Liver (tissue), 10 donors: ENCODE measurements at places on chromosomes 2 and 18.

DNA sequence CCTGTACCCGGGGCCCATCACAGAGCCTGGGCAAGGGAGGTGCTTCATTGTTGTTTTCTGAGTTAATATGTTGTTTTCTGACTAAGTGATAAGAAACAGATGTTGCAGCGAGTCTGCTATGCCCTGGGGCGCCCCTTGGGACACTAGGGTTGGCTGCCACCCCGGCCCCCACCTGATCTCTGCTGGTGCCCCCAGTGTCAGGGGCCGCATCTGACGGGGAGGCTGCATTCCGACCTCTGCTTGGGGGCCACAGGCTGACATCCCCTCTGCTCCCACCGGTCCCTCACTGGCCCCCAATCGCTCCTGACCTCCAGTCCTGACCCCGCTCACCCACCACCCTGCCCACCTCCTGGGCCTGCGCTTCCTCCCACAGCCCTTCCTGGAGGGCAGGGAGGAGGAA is 65.9 kb downstream of the LONRF2 start:
- DNase-seq: no peak

GRCh38 chr2:208266553-208266893 is 468 bp downstream of the PIKFYVE start:
- no peak for DNase-seq

- no peak for DNase-seq
Measured at GRCh38 chr2:117137371-117137770, 677.1 kb upstream of the DDX18 start.

GRCh38 chr2:218743068-218743467 is 32.4 kb downstream of the TTLL4 start:
- DNase-seq: no peak

DNA sequence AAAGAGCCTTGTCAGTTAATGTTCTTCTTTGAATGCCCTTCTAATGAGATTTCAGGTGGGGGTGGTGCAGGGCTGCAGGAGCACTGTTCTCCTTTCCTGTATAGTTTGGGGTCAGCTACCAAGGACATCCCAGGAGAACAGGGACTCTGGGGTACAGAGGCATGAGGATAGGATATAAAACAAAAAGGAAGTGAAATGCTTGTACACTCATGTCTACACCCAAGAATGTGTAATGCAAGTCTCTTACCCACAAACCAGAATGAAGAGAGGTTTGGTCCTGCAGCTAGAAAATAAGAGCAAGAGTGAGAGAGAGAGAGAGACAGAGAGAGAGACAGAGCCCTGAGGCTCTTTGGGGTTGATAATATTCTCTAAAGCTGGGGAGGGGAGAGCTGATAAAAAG is 151.8 kb upstream of the KCTD1 start:
- no peak for DNase-seq

DNA sequence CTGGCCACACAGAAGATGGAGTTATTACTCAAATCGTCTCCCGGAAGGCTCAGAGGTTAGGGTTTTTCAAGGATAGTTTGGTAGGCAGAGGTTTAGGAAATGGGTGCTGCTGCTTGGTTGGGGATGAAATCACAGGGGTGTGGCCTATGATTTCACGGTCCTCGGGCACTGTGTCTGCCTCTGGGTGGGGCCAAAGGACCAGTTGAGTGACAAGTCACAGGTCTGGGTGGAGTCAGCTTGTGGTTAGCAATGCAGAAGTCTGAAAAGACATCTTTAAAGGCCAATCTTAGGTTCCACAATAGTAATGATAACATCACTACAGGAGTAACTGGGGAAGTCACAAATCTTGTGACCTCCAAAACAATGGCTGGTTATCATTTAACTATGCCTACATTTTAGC is 387.8 kb downstream of the ZNF521 start:
- no peak for DNase-seq

DNA sequence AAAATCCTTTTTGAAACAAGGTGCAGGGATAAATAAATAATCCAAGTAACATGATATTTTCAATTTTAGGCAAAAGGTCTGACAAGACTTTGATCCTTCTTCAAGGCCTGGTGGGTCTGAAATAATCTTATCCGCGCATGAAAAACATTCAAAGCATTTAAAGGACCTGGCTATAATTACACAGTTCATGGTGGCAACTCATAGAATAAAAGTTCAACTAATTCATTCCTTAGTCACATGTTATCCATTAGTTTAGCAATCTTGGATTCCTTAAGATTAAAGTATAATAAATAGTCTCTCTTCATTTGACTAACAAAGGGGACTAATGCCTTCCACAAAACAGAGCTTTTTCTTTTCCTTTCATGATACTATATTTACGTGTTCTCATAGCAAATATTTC is 21.0 kb upstream of the SLC38A11 start:
- no peak for DNase-seq

GRCh38 chr2:160458718-160459453 is 34.7 kb downstream of the RBMS1 start:
- no peak for DNase-seq

GRCh38 chr2:54591551-54591950 is 131.9 kb upstream of the EML6 start:
- no peak for DNase-seq

- no peak for DNase-seq
Measured at GRCh38 chr2:166088634-166089033, 39.2 kb downstream of the SCN1A start.

- no peak for DNase-seq
Measured at GRCh38 chr2:69635432-69635831, 8.1 kb downstream of the AAK1 start.

- DNase-seq: no peak
Measured at GRCh38 chr2:236238751-236239150, 25.5 kb downstream of the ASB18 start.

DNA sequence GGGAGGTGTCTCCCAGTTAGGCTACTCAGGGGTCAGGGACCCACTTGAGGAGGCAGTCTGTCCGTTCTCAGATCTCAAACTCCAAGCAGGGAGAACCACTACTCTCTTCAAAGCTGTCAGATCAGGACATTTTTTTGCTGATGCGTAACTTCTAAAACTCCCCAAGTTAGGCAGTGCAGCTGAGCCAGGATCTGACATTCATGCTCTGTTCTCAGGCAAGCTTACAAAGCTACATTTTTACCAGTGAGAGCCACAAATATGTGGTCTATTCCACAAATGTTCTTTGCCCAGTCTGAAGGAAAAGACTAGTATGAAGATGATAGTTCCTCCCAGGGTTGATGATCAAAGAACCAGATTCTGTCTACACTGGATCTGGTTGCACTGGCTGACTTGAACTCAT is 184.1 kb downstream of the MTCL1 start:
- no peak for DNase-seq

DNA sequence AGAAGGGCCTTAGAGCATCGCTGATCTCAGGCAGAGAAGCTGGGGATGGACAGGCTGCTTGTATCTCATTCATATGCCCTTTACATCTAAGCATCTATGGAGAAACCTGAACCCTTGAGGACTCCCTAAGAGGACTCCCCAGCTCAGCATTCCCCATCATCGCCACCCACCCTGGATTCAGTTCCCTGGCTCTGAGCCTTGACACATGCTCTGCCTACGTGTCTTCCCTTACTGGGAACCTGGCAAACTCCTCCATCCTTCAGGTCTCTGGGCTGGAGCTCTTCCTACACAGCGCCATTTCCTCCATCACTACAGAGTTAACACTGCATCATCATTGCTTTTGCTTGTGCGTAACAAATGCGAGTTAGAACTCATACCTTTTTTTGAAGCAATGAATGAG is 31.2 kb upstream of the OTOF start:
- DNase-seq: no peak

DNA sequence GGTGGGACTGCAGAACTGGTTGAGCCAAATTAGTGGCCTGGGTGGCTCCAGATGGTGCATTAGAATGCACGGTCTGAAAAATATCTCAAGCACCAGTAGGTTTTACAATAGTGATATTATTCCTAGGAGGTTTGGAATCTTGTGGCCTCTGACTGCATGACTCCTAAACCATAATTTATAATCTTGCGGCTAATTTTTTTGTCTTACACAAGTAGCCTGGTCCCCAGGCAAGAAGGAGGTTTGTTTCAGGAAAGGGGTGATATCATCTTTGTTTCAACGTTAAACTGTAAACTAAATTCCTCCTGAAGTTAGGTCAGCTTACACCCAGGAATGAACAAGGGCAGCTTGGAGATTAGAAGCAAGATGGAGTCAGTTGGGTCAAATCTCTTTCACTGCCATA is 98.9 kb upstream of the ARL4C start:
- no peak for DNase-seq

GRCh38 chr2:139825726-139826125 is 1045.5 kb upstream of the NXPH2 start:
- DNase-seq: no peak

DNA sequence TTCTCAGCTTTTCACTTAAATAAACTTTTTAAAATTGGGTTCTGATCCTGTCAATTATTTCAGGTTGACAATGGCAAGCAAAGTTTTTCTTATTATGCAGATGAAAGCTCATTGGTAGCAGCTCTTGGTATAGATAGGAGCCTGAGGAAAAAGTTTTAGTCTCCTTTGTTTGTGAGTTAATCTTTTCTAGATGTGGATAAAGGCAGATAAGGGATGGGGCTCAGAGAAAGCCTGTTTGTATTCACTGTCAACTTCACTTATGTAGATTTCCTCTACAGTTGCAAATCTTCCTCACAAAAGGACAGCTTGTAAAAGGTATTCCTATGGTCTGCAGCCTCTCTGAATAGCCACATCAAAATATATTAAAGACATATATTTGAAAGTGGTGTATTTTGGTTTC is 224.5 kb upstream of the SPOPL start:
- DNase-seq: no peak

GRCh38 chr18:2002604-2003003 is 568.7 kb downstream of the METTL4 start:
- DNase-seq: no peak

DNA sequence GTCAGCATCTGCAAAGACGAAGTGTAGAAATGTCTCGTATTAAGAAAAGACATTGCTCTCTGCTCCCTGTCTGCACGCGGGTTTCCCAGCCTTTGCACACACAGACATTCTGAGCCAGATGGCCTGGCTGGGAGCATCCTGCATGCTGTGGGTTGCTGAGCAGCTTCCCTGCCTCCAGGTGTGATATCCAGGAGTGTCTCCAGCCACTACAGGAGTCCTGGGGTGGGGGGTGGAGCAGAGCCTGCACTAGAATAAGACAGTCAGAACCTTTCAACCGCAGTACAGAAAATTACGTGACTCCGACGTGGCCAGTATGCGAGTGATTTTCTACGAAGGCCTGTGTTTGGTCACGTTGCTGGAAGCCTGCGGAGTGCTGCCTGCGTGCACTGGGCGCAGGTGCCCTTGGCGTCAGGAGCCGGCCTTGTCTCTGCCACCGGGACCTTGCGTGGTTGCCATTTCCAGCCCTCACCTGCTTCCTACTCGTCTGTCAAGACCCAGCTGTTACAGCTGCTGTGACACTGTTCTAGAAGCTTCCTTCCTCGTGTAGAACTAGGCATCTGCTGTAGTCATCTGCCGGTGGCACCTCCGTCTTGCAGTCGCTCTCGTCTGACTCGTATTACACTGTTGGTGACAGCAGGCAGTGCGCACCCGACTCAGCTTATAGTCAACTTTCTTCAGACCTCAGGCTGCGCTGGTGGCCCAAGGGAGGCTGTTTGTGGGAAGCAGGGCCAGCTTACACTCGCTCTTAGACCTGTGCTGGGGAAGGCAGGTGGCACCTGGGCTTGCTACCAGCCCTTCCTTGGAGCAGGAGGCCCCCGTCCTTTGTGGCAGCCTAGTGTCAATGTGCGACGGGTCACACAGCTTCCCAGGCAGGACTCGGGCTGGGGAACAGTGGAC is 11.2 kb downstream of the CTDP1 start:
- DNase-seq: no peak

- DNase-seq: no peak
Measured at GRCh38 chr2:219520079-219520478, 5.8 kb downstream of the ASIC4 start.

- no peak for DNase-seq
Measured at GRCh38 chr18:76475450-76476194, 19.4 kb downstream of the ZNF516 start.

DNA sequence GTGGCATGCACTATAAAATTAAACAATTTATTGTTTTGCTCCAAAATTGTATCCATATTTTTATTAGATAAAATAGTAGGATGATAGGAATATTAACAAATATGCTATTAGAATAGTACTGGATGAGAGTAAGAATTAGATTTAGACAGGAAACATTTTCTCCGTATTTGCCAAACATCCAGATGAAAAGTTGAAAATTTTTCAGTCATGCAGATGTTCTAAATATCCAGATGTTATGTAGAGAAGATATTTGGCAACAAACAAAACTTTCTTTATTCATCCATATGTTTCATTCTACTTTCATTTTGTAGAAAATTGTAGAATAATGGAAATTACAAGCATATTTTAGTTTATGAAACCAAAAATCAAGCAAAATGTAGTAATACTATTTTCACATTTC is 45.2 kb upstream of the NEUROD1 start:
- no peak for DNase-seq

DNA sequence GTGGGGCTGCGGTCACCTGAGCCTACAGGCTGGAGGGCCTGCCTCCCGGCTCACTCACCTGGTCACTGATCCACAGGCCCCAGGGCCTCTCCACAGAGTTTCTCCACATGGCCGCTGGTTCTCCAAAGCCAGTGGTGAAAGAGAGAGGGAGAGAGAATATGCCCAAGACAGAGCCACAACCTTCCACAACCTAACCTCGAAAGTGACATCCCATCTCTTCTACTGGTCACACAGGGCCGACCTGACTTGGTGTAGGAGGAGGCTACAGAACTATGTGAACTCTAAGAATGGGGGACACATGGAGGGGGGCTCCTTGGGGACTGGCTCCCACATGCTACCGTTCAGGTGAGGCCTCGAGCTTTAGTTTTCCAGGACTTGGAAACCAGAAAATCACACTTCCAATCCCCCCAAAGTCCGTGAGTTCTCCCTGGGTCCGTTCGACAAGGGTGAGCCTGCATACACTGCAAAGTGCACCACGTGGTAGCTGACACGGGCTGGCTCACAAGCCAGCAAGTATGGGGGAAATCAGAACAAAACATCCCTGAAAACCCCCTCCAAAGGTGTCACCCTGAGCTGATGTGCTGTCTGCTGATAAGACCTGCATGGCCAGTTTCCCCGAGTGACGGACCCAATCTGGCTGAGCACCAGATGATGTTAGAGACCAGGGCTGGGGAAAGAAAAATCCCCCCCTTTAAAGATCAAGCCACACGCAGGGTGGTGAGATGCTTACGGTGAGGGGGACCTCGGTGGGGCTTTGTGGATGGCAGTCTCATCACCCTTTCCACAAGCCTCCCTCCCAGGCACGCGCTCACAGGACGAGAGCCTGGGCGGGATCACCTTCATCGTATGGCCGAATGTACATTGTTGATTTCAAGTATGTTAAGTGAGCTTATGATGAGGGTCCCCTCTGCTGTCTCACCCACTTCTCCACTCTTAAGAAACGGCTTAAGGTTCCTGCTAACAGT is 54.2 kb upstream of the SEMA4C start:
- no peak for DNase-seq
